ENCODE measurements at places on chromosomes 16 and 17. TPM values are rescaled to one million over a fixed set of nuclear protein-coding genes. Genes with fewer than 3 reads are reported as not detected.

- peak; percentile 0 for DNase-seq
Observed at GRCh38 chr16:59330019-59330670, 596.0 kb upstream of the GOT2 start.

DNA sequence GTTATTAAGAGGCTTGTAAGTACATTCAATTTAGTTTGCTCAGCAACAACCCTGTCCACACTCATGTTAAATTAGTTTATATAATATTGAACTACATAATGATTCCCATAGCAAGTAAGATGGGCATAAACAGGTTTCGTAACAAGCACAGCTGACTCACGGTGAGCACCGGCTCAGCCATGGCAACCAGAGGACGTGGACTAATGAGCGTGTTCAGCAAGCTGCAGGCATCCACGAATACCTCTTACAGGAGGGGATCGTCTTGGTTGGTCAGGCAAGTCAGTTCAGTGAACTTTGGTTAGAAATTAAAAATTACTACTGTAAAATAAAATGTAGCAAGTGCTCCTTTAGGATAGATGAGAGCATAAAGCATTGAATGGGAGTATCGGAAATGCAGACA, 58.4 kb downstream of the ELAC2 start:
- peak; percentile 68 for DNase-seq

Gene KRT39
- not detected for total RNA-seq

Gene UTP4
- total RNA-seq: 19.1 TPM
